ENCODE measurements at places on chromosomes 3 and 15. TPM values are rescaled to one million over a fixed set of nuclear protein-coding genes. Genes with fewer than 3 reads are reported as not detected.

DNA sequence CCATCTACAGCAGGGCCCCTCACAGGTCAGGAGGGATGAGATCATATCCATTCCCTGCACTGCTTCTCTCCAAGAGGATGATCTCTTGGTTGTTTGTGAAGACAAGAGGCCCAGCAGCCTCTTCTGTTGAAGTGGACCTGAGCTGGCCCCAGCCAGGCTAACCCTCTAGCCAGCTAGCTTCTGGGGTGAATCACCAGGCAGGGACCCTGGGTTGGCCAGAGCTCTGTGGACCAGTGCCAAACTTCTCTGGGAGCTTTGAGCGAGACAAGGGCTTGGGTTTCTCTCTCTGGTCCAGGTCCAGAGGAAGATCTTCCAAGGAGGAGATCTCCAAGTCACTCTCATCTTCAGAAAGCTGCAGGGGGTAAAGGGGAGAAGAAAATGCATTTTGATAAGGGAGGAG is 52.7 kb downstream of the CLDN18 start:
- DNase-seq, result no peak
- H3K36me3 ChIP-seq, result no peaks in the 10 kb centered on the region
- H3K27me3 ChIP-seq, result no peaks in the 10 kb centered on the region
- no peak overlapping the region for H3K4me3 ChIP-seq
- no peak overlapping the region for H3K27ac ChIP-seq

Gene SLC9C1
- not detected for total RNA-seq

Gene ROPN1
- total RNA-seq, result not detected

Gene GOLGA8N
- 5.5 TPM for total RNA-seq

- H3K27ac ChIP-seq, result no peak overlapping the region
- H3K36me3 ChIP-seq, result no peaks in the 10 kb centered on the region
- no peak overlapping the region for H3K4me3 ChIP-seq
Observed at GRCh38 chr15:66927201-66928077, 138.0 kb upstream of the SMAD3 start.

Gene ZNF80
- not detected for total RNA-seq

DNA sequence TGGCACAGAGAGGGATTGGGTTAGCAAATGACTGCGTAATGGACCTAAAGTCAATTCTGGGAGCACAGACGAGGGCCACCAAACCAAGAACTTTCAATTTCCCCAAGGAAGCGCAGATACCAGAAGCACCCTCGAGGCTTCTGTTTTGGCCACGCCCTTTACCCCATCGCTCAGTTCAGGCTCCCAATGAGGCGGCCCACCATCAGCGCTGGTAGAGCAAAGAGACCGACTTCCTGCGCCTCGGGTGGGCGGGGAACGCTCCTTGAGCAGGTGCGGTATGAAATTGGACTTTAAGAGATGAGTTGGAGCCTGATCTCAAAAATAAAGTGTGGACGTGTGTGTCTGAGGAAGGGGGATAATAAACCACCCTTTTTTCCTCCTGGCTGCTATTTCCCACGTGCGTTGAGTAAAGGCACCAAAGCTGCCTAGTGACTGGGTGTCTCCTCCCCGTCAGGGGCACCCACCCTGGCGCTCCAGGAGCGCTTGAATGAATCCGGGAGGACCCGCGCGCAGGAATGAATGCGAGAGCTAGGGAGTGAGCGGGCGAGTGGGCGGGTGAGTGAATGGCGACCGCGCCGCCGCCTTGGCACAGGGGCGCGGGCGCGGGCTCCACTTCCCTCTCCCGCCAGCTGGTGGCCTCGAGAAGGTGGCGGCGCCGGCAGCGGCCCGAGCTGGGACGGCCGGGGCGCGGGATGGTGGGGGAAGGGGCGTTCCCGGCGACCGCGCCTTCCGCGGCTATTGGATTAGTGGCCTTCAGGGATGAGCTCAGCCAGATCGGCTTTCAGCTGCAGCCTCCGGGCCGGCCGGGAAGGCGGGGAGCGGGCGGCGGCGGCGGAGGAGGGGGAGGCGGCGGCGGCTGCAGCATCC is at the start of gene SPSB4:
SPSB4 (plus strand) TSS at position 772 of the 867 bp plus-strand sequence. CDS start 14,758 bp downstream, outside the sequence.
- no peak within 1 kb of the TSS for H3K4me3 ChIP-seq
- H3K27me3 ChIP-seq, result peaks cover 4% of the 10 kb centered on the region
- DNase-seq, result no peak
- H3K27ac ChIP-seq, result no peak within 1 kb of the TSS
- H3K4me1 ChIP-seq, result peaks cover 15% of the 10 kb centered on the region
- no peaks in the 10 kb centered on the region for H3K36me3 ChIP-seq
